ENCODE measurements at places on chromosomes 7 and 10.

DNA sequence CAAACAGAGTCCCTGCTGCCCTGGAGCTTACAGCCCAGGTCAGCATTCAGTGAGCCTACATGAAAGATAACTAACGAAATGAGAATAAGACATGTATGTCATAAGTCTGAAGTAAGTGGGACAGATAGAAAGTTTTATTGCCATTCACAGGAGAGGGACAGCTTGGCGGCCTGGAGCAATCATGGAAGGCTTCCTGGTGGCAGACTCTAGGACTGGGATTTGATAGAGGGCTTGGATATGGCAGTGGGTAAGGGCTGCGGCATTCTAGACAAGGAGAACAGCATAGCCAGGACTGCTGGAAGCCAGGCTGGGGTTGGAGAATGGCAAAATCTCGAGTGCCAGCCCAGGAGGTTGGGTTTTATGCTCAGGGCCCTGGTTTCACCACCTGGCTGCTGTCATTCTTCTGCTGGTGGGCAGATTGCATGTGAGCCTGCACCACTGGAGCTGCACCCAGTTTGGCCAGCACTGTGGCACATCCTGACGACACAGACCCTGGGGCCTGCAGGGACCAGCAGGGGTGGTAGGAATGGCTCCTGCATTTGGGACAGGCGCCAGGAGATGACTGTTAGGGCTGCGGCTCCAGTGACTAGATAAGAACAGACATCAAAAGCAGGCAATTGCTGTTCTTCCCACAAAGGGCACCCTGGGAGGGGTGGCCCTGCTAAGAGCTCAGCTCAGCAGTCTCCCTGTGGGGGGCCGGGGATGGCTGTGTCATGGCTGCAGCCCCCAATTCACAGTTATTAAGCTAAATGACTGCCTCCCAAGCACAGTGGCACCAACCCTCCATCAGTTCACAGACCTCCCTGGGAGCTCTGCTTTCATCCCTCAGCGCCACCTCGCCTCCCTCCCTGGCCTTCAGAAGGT lies 161.1 kb downstream of the RPS24 start:
- H3K27me3 ChIP-seq = no peaks in the 10 kb centered on the region
- H3K27ac ChIP-seq = no peak overlapping the region
- H3K4me3 ChIP-seq = no peak overlapping the region
- H3K36me3 ChIP-seq = no peaks in the 10 kb centered on the region
- no peak for DNase-seq

GRCh38 chr7:127932076-127932475 lies 99.2 kb downstream of the LRRC4 start:
- H3K4me3 ChIP-seq = no peak overlapping the region
- H3K27ac ChIP-seq = no peak overlapping the region
- no peak for DNase-seq
- no peaks in the 10 kb centered on the region for H3K27me3 ChIP-seq

DNA sequence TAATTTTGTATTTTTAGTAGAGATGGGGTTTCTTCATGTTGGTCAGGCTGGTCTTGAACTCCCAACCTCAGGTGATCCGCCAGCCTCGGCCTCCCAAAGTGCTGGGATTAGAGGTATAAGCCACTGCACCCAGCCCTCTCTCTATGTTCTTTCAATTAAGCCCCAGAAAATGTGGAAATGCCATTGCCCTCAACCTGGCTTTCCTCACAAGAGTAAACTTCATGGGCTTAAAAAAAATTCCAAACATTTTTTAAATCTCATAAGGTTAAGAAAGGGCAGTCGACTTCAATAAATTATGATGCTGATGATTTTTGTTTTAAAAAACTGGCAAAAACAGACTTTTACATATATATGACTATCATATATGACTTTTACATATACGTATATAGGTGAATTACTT lies 107.6 kb downstream of the TES start:
- no peak overlapping the region for H3K4me3 ChIP-seq
- no peaks in the 10 kb centered on the region for H3K36me3 ChIP-seq
- no peak overlapping the region for H3K27ac ChIP-seq
- peaks cover 13% of the 10 kb centered on the region for H3K27me3 ChIP-seq

DNA sequence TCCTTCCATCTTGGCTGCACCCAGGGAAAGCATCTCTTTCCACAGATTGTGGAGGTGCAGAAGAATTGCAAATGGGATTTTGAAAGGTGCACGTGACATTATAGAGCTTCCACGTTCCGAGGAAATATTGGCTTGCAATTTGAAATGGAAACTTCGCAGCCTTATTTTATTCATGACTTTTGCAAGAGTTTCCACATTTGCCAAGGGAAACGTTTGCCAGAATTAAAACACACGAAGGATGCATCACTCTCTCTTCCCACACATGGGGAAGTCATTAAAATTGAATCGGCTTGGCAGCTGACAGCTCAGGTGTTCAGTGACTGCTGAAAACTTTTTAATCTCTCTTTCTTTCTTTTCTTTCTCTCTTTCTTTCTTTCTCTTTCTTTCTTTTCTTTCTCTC lies 475.4 kb upstream of the IGFBP3 start:
- DNase-seq = no peak
- H3K4me3 ChIP-seq = no peak overlapping the region
- no peaks in the 10 kb centered on the region for H3K36me3 ChIP-seq
- no peaks in the 10 kb centered on the region for H3K27me3 ChIP-seq

GRCh38 chr7:50838675-50839377 lies 56.1 kb upstream of the GRB10 start:
- no peak for DNase-seq
- no peaks in the 10 kb centered on the region for H3K36me3 ChIP-seq
- no peaks in the 10 kb centered on the region for H3K4me1 ChIP-seq
- no peak overlapping the region for H3K4me3 ChIP-seq

- peaks cover 12% of the 10 kb centered on the region for H3K27me3 ChIP-seq
- H3K4me3 ChIP-seq = no peak overlapping the region
- no peaks in the 10 kb centered on the region for H3K36me3 ChIP-seq
- H3K27ac ChIP-seq = no peak overlapping the region
These were observed 30.3 kb downstream of the TFPI2 start for GRCh38 chr7:93860261-93860660.

DNA sequence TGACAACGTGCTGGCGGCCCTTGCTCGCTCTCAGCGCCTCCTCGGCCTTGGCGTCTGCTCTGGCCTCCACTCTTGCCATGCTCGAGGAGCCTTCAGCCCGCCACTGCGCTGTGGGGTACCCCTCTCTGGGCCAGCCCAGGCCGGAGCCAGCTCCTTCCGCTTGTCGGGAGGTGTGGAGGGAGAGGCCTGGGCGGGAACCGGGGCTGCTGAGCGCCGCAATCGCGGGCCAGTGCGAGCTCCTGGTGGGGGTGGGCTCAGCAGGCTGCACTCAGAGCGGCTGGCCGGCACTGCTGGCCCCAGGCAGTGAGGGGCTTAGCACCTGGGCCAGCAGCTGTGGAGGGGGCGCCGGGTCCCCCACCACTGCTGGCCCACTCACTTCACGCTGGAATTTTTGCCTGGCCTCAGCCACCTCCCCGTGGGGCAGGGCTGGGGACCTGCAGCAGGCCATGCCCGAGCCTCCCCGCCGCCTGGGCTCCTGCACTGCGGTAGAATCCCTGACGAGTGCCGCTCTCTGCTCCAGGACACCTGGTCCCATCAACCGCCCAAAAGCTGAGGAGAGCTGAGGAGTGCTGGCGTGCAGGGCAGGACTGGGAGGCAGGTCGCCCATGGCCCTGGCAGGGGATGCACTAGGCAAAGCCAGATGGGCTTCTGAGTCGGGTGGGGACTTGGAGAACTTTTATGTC lies 372.2 kb upstream of the NRG3 start:
- H3K27ac ChIP-seq = no peak overlapping the region
- DNase-seq = no peak
- H3K4me3 ChIP-seq = no peak overlapping the region
- H3K27me3 ChIP-seq = no peaks in the 10 kb centered on the region
- H3K4me1 ChIP-seq = no peaks in the 10 kb centered on the region
- no peaks in the 10 kb centered on the region for H3K36me3 ChIP-seq

DNA sequence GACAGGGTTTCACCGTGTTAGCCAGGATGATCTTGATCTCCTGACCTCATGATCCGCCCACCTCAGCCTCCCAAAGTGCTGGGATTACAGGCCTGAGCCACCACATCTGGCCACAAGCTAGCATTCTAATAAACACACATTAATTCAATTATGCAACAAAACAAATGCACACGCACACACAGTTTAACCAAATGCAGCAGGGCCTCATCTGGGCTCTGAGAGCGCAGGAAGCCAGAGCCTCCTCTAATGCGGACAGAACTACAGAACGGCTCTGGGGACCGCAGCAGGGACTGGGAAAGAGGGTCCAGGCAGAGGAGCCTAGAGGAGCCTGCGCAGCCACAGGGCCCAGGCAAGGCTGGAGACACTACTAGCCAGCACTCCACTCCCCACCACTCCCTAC lies 3.8 kb downstream of the MAD1L1 start:
- no peaks in the 10 kb centered on the region for H3K27me3 ChIP-seq
- no peak overlapping the region for H3K4me3 ChIP-seq
- no peaks in the 10 kb centered on the region for H3K36me3 ChIP-seq

GRCh38 chr7:329691-330281 lies 39.8 kb downstream of the FOXL3 start:
- DNase-seq = no peak
- peaks cover 4% of the 10 kb centered on the region for H3K4me1 ChIP-seq
- H3K27me3 ChIP-seq = peaks cover 12% of the 10 kb centered on the region
- no peak overlapping the region for H3K27ac ChIP-seq
- H3K4me3 ChIP-seq = no peak overlapping the region

DNA sequence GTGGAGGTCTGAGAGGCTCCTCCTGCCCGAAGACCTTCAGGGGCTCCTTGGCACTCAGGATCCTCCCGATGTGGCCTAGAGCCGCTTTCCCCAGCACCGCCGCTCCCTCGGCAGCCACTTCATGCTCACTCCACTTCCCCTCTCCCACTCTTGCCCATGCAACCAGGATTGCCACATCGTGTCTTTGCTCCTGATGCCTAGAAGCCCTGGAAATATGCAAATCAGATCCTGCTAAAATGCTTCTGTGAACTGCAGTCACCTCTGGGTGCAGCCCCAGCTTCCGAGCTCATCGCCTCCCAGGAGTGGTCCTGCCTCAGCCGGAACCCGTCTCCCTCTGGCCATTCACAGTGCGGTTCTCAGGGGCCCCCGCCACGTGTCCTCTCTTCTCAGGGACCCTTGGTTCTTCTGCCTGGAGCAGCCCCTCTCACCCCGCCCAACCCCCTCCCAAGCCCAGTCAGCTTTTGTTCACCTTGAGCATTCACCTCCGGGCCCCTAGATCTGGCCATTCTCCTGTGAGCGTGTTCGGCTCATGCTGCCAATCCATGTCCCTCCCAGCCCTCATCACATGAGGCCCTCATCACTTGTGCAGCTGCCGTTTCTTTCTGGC lies 175.5 kb downstream of the ADARB2 start:
- no peak overlapping the region for H3K27ac ChIP-seq
- no peaks in the 10 kb centered on the region for H3K36me3 ChIP-seq

GRCh38 chr7:158613481-158613880 lies 25.9 kb upstream of the PTPRN2 start:
- H3K36me3 ChIP-seq = no peaks in the 10 kb centered on the region
- H3K4me3 ChIP-seq = no peak overlapping the region
- H3K4me1 ChIP-seq = peaks cover 12% of the 10 kb centered on the region
- no peaks in the 10 kb centered on the region for H3K27me3 ChIP-seq

DNA sequence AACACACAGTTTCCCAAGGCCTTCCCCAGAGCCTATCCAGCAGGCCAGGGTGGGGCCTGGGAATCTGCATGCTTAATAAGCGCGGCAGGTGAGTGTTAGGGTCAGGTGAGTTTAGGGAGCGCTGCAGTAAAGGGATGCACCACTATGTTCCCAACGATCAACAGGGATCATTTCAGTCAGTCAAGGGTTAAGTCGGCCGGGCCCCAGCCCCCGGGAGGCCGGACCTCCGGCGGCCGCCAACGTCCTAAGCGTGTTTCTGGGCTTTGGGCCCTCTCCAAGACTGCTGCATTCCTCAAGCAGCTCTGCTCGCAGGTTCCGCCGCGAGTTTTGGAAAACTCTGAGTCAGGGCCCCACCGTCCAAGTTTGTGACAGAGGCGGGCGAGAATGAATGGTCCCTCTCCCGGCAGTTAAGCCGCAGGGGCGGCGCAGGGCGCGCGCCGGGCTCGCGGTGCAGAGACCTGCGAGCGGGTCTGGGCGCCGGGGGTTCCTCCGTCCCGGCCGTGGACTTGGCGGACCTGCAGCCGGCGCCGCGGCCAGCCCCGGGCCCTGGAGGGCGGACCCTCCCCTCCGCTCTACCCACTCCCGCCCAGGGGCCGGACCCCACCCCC lies 81.6 kb downstream of the ARHGAP22 start:
- no peaks in the 10 kb centered on the region for H3K36me3 ChIP-seq
- no peak overlapping the region for H3K27ac ChIP-seq
- peaks cover 7% of the 10 kb centered on the region for H3K4me1 ChIP-seq
- peaks cover 51% of the 10 kb centered on the region for H3K27me3 ChIP-seq
- no peak overlapping the region for H3K4me3 ChIP-seq
- DNase-seq = peak; percentile 40

- H3K36me3 ChIP-seq = no peaks in the 10 kb centered on the region
- DNase-seq = no peak
- no peaks in the 10 kb centered on the region for H3K4me1 ChIP-seq
- no peak overlapping the region for H3K4me3 ChIP-seq
- no peak overlapping the region for H3K27ac ChIP-seq
- H3K27me3 ChIP-seq = peaks cover 13% of the 10 kb centered on the region
These were observed 13.3 kb upstream of the CNPY1 start for GRCh38 chr7:155559519-155560108.

GRCh38 chr10:78279756-78280155 lies 246.1 kb downstream of the RPS24 start:
- peaks cover 26% of the 10 kb centered on the region for H3K27me3 ChIP-seq
- H3K4me1 ChIP-seq = no peaks in the 10 kb centered on the region
- no peaks in the 10 kb centered on the region for H3K36me3 ChIP-seq
- no peak for DNase-seq

GRCh38 chr7:138481447-138482380 lies 21.7 kb downstream of the TRIM24 start:
- H3K36me3 ChIP-seq = no peaks in the 10 kb centered on the region
- H3K27me3 ChIP-seq = no peaks in the 10 kb centered on the region
- H3K4me3 ChIP-seq = peak overlapping the region; percentile 53
- DNase-seq = no peak
- peaks cover 35% of the 10 kb centered on the region for H3K4me1 ChIP-seq
- H3K27ac ChIP-seq = peak overlapping the region; percentile 39

- H3K4me1 ChIP-seq = no peaks in the 10 kb centered on the region
- no peaks in the 10 kb centered on the region for H3K36me3 ChIP-seq
- H3K4me3 ChIP-seq = no peak overlapping the region
- no peak for DNase-seq
These were observed 165.5 kb upstream of the SMIM30 start for GRCh38 chr7:113283861-113284260.
